ENCODE measurements at places on chromosomes 12 and 14.

GRCh38 chr12:123524378-123524777 lies 9.1 kb downstream of the RILPL1 start:
- DNase-seq: no peak

DNA sequence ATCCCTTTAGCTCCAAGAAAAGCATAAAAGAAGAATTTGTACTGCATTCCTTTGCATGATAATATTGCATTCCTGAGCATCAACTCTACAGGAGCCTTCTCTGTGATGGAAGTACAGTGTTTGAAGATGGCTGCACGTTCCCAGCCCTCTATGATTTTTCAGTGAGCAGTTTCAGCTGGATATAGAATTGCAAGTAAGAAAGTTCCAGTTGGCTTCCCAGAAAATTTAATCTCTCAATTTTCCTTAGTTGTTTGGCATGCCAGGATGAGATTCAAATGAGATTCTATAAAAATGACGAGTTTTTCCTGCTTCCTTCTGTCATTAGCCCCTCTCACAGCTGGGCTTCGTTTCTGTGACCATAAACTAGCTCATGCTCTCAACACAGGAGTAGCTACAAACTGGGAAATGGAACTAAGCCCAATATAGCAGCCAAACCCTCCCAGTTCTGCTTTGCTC lies 109.9 kb downstream of the TTC8 start:
- DNase-seq: no peak

- DNase-seq: no peak
Observed at GRCh38 chr14:61350427-61351270, 29.3 kb downstream of the PRKCH start.

DNA sequence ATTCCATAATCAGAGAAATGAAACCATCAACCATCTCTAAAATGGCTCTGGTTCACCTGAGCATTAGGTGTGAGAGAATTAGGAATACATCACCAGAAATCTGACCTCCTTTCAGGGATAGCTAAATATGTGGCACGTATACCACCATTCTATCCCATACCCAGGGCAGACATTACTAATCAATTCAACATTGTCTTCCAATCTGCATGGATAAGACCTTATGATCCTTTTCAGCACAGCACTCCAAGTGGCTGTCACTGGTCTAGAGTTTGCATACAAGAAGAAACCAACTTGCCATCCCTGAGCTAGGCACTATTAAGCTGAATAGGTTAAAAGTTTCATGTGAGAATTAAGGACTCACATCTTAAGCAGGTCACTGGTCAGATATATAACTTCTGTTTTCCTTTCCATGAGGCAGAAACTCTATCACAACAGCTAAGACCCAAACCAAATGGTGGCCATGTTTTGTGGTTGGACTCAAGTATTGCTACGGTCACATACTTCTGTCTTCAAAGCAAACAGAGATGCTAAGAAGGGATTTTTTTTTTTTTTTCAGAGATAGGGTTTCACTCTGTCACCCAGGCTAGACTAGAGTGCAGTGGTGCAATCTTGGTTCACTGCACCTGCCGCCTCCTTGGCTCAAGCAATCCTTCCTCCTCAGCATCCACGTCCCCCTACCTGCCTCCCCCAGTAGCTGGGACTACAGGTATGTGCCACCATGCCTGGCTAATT lies 249.0 kb downstream of the DPF3 start:
- DNase-seq: no peak

- DNase-seq: no peak
Observed at GRCh38 chr12:15220451-15220850, 766 bp downstream of the RERG start.

GRCh38 chr12:95859344-95859816 lies 628 bp downstream of the SNRPF start:
- no peak for DNase-seq

GRCh38 chr12:1453810-1454209 lies 140.6 kb downstream of the FBXL14 start:
- no peak for DNase-seq

GRCh38 chr12:12901158-12901791 lies 9.9 kb downstream of the GPRC5A start:
- DNase-seq: no peak

- no peak for DNase-seq
Observed at GRCh38 chr12:100346660-100347059, 10.2 kb upstream of the SLC17A8 start.

DNA sequence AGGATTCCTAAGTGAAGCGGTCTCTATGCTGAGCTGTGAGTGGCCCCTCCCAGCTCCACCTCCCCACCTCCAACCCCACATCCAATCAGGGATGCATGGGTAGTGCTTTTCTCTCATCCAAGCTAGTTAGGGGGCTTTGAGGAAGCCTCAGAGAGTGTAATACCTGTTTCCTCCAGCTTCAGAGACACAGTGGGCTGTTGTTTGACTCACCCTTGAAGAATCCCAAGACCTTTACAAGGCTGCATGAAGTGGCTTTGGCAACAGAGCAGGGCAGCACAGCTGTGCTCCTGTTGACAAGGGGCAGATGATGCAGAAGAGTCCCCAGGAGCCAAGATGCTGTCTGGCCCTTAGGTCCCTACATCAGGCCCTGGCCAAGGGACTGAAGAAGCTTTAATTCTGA lies 27.1 kb upstream of the CLMN start:
- DNase-seq: no peak

DNA sequence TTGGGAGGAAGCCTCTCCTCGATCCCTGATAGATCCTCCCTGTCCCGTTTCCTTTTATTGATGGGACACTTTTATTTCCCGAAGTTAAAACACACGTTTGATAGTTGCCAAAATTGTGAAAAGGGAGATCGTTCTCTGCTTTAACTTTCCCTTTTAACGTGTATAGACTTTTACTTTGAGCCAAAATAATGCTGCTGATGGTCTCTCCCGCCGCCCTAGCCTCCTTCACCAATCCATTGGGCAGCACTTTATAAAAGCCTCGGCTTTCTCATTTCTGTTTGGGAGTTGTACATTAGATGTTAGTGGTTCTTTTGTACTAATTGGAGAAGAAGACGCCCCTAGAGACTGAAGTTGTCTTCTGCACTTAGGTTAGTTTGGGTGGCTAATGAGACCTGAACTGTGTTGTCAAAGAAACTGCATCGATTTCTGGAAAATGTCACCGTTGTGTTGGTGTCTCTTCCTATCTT lies 1.4 kb downstream of the TMTC2 start:
- DNase-seq: no peak

DNA sequence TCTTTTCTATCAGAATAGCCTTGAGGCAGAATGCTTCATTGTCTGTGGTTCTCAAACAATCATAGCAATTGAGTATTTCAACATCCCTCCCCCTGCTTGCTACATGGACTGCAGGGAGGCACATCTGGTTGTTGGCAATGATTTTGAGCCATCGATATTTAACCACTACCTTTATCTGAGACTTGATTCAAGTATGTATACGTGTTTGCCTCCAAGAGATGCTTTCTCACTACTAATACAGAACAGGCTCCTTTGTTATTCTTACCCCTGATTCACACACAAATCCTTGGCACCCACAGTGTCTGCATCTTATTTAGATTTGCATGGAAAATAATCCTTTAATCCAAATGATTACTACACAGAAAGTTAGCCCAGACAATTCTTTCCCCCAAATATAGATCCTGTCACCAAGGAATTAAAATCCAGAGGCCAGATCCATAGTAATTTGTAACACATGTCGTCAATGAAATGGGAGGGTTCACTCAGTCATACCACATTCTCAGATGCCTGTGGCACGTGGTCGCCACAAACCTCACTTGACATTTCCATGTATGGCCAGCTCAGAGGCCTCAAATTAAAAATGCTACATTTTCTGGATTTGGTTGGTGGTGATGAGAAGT lies 199.3 kb downstream of the ITPR2 start:
- no peak for DNase-seq

DNA sequence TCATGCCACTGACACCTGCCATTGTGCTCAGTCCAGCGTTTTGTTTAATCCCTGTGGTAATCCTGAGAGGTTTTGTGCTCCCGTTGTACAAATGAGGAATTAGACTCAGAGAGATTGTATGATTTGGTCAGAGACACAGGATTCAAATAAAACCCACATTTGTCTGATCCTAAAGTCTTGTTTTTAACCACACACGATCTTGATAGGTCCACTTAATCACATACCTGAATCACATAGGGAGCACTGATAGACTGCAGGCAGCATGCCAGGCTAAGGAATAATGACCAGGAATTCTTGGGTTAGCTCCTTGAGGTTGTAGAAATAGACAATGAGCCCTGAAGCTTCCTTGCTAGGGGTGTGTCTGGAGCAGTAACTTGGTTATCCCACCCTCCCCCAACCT lies 202.6 kb upstream of the RGS6 start:
- no peak for DNase-seq

- DNase-seq: no peak
Observed at GRCh38 chr14:54366736-54367735, 29.8 kb upstream of the CDKN3 start.

DNA sequence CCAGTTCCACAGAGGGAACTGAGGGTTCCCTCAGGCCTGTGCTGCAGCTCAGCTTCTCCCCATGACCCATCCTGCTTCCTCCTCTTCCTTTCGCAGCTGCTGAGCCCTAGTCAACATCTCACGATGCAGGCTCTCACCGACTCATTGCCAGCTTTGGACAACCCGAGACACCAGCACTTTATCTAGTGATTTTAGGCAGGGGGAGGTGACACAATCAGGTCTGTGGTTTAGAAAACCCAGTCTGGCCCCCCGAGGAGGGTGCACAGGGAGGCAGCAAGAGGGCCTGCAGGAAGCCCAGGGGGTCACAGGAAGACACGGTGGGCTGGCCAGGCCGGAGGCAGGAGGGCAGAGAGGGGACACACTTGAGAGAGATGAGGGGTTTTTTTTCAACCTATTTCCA lies 35.4 kb downstream of the DIO3 start:
- no peak for DNase-seq

DNA sequence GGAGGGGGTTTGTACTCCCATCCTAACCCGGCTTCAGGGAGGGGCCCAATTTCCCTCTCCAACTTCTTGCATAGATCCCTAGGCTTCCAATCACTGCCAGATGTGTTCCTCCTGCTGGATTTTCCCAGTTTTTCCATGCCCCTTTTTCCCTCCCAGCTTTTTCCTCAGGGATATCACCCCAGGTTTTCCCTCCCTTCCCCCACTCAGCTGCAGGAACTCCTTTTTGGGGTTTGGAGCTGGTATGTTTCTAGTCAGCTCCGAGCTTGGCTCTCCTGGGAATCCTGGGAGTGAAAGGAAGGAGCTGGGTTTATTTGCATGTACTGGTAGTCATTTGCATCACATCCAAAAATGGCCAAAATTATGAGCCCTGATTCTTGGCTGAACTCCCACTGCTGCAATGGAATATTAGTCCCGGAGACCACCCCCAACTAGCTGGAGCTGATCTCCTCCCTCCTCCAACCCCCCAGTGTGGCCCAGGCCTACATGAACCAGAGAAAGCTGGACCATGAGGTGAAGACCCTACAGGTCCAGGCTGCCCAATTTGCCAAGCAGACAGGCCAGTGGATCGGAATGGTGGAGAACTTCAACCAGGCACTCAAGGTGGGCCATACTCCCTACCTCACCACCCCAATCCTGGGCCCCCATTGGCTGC lies 1.4 kb upstream of the RDH5 start:
- DNase-seq: no peak

Data from ureter (tissue), 1 donor.